T-helper 1 cell (primary cell): ENCODE measurements at places on chromosomes 7 and 10.

DNA sequence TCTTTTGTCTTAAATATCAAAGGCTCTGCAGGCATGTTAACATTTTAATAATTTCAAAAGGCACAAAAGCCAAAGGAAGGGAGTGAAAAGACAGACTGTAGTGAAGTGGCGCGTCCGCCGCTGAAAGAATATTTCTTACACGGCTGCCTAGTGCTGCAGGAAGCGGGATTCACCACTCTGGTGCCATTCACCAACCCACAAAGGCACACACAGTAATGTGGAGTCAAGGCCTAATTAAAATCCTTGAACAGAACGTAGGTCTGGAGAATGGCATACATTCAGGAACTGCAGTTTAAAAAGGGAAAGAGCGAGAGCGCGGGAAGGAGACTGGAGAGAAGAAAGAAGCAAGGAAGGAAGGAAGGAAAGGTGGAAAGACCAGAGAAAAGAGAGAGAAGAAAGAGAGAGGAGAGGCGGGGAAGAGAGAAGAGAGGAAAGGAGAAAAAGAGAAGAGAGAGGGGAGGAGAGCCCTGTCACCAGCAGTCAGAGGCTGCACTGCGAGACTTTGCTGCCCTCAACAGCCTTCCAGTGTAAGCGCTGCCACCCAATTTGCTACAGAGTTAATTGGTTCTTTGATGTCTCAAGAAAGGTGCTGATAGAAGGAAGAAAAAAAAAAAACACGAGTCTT lies 554.0 kb downstream of the MDFIC start:
- no peak for DNase-seq

- DNase-seq = no peak
Observed at GRCh38 chr7:126443951-126444350, 808.8 kb downstream of the GRM8 start.

GRCh38 chr7:137469191-137469811 lies 125.8 kb upstream of the PTN start:
- DNase-seq = no peak

- no peak for DNase-seq
Observed at GRCh38 chr10:48740988-48741387, 56.3 kb downstream of the WDFY4 start.

DNA sequence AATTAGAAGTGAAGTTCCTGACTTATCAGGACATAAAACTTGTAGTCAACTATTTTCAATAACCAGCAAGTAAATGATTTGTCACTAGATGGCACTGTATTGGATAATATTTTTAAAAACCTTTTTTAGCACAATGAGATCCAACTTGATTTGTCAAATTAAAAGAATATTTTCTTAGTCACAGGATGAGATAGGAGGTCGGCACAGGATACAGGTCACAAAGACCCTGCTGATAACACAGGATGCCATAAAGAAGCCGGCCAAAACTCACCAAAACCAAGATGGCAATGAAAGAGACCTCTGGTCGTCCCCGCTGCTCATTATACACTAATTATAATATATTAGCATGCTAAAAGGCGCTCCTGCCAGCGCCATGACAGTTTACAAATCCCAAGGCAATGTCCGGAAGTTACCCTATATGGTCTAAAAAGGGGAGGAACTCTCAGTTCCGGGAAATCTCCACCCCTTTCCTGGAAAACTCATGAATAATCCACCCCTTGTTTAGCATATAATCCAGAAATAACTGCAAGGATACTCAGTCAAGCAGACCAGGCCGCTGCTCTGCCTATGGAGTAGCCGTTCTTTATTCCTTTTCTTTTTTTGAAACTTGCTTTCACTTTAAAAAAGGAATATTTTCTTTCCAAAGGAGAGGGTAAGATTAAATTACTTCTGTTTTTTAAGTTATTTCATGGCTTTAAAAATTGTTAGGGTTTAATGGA lies 255.7 kb upstream of the MKLN1 start:
- no peak for DNase-seq

GRCh38 chr7:43119371-43120075 lies 7.1 kb downstream of the HECW1 start:
- no peak for DNase-seq

GRCh38 chr10:21417172-21417712 lies 108.2 kb downstream of the SKIDA1 start:
- DNase-seq = no peak

GRCh38 chr7:54995610-54996363 lies 23.0 kb upstream of the EGFR start:
- no peak for DNase-seq

GRCh38 chr10:30894221-30894620 lies 137.4 kb downstream of the ZNF438 start:
- no peak for DNase-seq

DNA sequence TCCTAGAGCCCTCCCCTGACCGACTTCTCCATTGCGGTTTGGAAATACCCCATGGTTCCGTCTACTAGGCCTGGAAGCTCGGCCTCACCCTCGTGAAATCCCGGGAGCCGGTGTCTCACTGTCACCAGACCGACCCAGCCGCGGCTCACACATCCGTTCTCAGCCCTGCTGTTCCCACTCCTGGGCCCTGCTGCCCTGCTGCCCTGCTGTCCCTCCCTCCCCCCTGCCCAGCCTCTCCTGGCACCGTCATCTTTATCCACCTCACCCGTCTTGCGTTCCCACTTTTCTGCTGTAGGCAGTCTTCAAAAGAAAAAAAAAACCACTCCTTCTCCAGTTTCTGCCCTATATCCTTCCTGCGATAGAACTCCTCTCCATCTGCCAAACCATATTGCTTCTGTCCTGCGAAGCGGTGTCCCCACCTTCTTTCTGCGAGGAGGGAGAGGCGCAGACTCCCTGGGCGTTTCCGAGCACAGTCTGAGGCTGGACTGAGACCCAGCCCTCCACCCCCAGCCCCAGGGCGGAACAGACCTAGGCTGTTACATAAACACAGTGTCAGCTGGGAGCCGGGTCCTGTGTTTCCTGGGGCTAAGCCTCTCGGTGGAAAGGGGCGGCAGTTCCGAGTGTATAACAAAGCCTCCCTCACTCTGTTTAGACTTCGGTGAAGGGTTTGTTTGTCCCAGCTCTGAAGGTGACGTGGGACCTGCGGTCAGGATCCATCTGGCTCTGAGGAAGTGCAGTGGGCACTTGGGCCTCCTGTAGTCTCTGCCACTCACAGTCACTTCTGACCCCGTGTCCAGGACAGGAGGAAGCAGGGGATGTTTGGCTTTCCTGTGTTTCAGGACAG lies 2.8 kb downstream of the AGAP3 start:
- DNase-seq = no peak

DNA sequence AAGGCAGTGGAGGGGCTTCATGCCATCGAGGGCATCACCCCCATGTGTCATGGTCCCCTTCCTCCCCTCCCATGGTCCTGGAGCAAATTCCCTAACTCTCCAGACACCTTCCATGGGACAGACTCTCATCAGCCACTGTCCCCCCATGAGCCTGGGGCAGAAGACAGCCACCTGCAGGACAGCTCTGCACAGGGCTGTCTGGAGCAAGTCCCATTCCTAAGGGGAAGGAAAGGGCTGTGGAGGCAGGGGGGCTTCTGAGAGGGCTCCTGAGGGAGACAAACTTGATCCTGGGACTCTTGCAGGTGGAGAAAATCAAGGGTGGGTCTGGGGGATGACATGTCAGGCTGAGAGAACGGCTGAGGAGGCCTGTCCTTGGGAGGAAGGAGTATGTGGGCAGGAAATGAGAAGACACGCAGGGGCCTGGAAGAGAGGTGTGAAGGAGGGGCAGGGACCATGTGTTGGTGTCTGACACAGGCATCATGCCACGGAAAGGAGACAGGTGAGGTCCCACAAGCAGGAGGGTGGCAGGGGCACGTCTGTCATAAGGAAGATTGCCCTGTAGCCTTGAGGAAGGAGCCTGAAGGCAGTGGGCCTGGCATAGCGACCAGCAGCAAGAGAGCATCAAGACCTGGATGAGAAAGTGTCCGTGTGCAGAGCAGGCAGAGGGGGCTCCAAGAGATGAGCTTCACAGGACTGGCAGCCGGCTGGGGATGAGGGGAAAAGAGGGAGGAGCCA lies 14.4 kb upstream of the GDF10 start:
- no peak for DNase-seq

- DNase-seq = no peak
Observed at GRCh38 chr10:93718937-93719725, 16.7 kb upstream of the FRA10AC1 start.

- DNase-seq = no peak
Observed at GRCh38 chr10:99531026-99531695, 1.6 kb upstream of the NKX2-3 start.

DNA sequence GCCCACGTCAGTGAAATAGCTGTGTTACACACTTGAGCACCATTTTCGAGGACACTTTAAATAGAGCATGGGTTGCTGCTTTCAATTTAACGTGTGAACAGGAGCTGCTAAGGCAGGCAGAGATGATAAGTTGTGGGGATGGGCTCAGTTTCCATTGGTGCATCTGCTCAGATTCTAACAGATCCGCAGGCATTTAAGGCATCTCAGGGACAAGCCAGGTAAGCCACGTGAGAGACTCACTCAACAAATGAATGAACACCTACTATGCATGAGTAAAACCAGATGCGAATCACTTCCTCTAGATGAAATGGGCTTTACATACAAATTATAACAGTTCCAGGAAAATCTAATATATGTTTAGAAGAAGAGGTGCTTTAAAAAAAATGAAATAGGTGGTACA lies 34.6 kb downstream of the PLXNA4 start:
- no peak for DNase-seq

DNA sequence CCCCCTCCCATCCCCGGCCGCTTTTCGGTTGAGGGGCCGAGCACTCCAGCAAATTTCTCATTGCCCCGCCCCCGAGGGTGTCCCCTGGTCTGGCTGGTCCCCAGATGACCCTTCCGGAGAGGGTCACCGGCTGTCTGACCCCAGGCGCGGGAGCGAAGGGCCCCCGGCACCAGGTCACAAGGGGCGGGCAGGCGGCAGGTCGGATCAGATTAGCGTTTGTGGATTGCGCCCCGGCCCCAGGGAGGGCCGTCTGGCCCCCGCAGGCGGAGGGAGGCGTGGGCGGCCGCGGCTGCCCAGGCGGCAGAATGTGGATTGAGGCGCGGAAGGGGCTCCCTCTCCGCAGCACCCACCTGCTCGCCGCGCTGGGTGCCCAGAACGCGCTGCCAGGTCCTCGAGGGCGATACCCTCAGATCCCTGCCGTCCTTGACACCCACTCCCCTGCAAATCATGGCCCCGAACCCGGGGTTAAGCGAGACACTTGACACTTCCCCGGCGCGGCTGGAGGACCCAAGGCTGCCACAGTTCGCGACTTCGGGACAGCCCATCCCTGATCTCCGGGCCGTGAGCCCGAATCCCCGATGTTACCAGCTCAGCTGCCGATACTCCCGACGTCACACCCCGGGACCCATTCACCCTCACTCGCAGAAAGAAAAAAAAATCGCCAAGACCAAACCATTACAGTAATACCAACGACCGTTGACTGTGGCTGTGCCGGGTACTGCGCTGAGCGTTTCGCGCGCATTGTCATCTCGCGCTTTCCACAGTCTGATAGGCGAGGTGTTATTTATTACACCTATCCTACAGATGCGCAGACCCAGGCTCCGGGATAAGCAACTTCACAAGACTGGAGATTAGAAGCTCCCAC lies 953 bp downstream of the NODAL start:
- no peak for DNase-seq

DNA sequence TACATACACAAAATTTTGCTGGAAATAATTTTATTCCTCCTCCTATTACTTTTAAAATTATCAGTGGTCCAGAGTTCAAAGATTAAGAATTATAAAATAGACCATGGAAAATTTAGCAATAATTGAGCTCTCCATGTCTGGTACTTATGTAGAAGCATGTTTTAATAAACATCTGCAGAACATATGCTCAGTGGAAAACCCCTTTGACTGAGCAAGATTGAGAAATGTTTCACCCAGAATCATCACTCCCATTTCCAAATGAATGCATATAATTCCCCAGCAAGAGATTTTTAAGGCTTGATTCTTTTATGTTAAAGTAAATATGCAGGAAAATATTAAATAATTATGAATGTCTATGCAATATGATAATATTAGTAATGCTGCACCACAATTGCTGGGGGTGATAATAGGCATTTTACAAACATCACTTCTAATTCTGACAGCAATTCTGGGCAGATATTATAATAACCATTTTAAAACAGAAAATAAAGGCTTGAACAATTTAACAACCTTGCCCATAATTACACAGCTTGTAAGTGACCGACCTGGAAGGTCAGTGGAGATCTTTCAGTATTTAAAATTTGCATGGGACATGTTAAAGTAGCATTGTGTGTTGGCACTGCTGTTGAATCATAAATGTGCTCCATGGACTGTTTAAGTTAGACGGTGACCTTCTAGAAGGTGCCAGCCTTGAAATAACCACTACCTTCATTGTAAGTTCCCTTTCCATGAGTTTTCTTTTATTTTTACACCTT lies 45.6 kb upstream of the TES start:
- DNase-seq = no peak

- DNase-seq = no peak
Observed at GRCh38 chr10:59333701-59334100, 28.6 kb downstream of the FAM13C start.

GRCh38 chr7:101120315-101120714 lies 6.6 kb upstream of the SERPINE1 start:
- DNase-seq = no peak

- DNase-seq = no peak
Observed at GRCh38 chr10:131419797-131420196, 108.3 kb upstream of the TCERG1L start.
